ENCODE measurements at places on chromosomes 2 and 18.
A peak's percentile ranks its signal among the peaks of the same experiment; 100 is the strongest.

- DNase-seq, result no peak
Observed at GRCh38 chr18:31801078-31801477, 40.4 kb upstream of the SLC25A52 start.

DNA sequence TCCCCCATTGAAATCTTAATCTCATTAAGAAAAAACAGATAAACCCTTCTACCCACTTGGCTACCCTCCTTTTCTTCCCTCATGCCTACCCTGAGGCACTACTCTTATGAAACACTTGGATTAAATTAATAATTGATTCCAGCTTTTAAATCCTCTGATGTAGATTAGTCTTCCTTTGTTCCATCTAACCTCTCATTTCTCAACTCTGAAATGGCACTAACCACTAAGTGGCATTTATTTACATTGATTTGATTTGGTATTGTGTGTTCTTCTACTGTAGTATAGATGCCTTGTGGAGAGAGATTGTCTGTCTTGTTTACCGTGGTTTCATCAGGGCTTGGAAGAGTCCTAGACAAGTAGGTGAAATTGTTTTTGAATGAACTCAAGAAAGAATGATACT, 26.7 kb downstream of the ITGA4 start:
- peak; percentile 77 for DNase-seq

DNA sequence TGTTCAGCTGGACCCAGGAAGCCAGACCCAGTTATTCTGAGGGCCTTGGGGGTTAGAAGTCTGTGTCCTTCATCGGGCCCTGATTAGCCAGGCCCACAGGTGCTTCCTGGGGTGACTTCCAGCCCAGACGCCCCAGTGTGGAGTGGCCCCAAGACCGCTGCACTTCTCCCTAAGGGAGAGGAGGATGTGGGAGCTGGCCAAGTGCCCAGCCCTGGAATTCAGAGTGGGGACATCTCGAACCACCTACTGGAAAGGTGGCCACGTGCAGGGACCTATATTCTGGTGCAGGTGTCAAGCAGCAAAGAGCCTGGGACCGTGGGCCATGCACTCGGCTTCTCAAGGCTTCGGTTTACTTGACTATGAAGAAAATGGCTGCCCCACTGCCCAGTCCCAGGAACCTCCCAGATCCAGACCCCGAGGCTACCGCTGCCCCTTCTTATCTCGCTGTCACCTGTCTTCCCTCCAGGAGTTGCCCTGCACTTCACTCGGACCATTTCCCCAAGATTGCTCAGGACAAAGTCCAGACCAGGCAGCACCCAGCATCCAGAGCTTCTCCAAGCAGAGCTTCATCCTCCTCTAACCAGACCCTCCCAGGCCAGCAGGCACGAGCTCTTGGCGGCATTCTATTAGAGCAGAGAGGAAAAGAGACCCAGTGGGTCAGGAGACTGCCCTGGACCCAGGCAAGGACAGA, 142.8 kb upstream of the ID2 start:
- DNase-seq, result no peak

DNA sequence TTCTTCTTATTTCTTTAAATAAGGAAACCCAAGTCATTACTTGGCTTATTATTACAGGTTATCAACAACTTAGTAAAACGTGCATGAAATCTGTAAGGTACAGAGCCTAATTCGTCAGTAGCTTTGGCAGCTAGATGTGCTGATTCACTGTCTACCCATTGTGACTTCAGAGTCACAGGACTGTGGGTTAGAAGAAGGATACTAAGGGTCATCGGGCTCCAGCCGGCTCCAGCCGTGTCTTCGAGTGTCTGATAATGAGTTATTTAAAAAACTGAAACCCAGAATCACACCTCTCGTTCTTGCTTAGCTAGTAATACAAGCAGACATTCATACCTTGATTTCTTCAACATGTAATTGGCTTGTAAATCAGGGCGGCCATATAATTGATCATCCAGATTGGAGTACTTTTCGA, 170.5 kb downstream of the FMNL2 start:
- DNase-seq, result no peak

GRCh38 chr2:23566241-23567142, 181.5 kb downstream of the KLHL29 start:
- DNase-seq, result peak; percentile 14

- DNase-seq, result no peak
Observed at GRCh38 chr2:167925758-167926157, 321.6 kb downstream of the STK39 start.

- no peak for DNase-seq
Observed at GRCh38 chr2:12432985-12433625, 283.6 kb upstream of the TRIB2 start.

DNA sequence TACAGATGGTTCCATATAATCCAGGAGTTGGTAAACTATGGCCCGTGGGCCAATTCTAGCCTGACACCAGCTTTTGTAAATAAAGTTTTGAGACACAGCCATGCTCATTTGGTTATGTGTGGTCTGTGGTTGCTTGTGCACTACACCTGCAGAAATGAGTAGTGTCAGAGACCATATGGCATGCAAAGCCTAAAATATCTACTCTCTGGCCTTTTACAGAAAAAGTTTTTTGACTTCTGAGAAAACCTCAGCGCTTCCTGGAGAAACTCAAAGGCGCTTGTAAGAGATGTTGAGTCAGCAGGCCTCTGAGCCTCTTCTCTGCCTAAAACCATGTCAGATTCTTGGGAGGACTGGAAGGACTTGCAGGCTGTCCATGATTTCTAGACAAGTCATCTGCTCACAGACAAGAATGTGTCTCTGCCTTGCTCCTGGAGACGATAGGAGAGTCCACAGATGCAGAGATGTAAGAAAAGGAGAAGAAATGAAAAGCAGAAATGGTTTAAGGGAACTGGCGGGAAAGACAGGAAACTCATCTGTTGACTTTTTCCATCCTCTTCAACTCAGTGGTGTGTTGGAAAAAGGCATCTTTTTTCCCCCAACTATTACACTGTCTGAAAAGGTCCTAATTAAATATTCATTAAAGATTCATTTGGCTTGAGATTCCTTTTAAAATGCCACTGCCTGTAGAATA, 5.2 kb downstream of the TTC39C start:
- DNase-seq, result no peak

DNA sequence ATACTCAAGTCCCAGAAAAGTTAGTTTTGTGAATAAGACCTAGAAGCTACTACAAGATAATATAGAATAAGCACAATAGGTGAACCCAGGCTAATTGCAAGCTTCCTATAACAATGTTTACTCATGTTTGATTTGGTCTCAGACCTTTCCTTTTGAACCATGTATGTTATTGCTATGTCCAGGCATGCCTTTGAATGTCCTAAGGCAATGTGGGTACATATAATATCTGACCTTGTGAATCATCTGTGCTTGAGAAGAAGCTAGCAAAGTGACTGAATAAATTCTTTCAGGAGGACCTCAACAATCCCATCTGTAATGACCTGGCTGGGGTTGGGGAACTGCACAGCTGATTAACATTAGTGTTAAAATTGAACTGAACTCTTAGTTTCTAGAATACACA, 1285.9 kb upstream of the CELF4 start:
- DNase-seq, result peak; percentile 24

- no peak for DNase-seq
Observed at GRCh38 chr2:118554616-118555015, 292.8 kb downstream of the EN1 start.

GRCh38 chr2:189379731-189380261, 61.5 kb upstream of the WDR75 start:
- no peak for DNase-seq

DNA sequence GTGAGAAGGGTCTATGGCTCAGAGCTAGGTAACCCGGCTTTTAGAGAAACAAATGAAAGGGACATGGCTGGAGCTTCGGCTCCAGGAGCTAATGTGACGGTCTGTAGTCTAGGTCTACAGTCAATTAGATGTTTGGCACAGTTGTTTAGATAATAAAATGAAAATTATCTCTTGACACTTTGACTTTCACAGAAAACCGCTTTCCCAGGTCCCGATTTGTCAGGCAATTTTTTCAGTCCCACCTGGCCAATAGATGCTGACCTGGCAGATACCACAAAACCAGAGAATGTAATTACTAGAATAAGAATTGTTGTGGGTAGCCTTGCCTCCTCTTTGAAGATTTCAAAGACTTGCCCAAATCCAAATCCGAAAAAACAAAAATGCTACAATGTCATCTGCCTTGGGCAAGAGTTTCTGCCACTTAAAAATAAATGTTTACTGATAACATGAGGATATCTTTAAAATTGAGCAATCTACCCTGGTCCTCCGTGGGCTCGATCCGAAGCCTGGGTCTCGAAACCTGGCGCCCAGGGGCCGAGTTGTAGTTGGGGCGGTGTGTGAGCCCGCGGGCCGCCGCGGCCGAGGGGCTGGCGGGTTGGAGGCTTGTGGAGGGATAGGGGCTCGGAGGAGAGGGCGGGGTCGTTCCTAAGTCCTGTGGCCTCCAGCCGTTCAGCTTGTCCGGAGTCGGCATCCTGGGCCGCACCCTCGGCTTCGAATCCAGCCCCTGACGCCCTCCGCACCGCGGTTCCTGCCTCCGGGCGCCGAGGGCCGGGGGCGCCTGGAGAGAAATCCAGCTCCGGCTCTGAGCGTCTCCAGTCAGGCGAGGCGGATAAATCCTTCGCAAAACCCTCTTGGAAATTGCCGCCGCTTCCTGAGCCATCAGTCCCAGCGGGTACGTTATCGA, 2.3 kb downstream of the EMX1 start:
- no peak for DNase-seq

DNA sequence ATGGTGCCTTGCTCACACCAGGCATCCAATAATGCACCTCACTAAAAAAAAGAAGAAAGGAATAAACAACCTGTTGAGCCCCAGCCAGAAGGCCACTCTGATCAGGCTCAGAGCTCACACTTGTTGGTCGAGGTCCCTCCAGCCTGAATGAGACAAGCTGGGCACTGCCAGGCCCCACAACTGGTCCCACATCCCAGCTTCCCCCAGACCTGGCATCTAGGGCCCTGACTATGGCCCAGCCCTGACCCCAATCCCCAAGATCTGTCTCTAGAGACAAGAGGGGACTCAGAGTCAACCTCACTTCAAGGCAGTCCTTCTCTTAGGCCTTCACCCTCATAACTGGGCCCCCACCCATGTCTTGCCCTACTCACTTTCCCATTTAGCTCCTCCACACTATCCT, 22.4 kb downstream of the TEX51 start:
- no peak for DNase-seq

- DNase-seq, result no peak
Observed at GRCh38 chr2:67256892-67257291, 140.2 kb upstream of the ETAA1 start.

GRCh38 chr2:228681426-228681825, 499.9 kb upstream of the SPHKAP start:
- DNase-seq, result peak; percentile 51

DNA sequence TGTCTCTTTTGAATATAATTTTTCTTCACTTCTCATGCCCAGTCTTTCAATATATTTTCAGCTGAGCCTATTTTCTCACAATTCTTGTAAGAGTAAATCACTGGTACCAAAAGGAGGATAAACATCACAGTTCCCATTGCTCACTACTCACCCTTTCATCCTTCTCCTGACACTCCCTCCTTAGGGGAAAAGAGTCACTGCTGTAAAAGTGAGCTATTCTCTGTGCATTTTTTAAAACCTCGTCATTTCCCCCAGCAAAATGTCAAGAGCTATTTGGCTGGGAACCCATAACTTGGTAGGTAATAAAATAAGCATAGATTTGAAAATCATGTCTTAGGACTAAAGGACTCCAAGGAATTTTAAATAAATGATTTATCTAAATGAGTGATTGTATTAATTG, 340.1 kb upstream of the GYPC start:
- no peak for DNase-seq

GRCh38 chr2:126535408-126535807, 120.5 kb upstream of the GYPC start:
- DNase-seq, result no peak

DNA sequence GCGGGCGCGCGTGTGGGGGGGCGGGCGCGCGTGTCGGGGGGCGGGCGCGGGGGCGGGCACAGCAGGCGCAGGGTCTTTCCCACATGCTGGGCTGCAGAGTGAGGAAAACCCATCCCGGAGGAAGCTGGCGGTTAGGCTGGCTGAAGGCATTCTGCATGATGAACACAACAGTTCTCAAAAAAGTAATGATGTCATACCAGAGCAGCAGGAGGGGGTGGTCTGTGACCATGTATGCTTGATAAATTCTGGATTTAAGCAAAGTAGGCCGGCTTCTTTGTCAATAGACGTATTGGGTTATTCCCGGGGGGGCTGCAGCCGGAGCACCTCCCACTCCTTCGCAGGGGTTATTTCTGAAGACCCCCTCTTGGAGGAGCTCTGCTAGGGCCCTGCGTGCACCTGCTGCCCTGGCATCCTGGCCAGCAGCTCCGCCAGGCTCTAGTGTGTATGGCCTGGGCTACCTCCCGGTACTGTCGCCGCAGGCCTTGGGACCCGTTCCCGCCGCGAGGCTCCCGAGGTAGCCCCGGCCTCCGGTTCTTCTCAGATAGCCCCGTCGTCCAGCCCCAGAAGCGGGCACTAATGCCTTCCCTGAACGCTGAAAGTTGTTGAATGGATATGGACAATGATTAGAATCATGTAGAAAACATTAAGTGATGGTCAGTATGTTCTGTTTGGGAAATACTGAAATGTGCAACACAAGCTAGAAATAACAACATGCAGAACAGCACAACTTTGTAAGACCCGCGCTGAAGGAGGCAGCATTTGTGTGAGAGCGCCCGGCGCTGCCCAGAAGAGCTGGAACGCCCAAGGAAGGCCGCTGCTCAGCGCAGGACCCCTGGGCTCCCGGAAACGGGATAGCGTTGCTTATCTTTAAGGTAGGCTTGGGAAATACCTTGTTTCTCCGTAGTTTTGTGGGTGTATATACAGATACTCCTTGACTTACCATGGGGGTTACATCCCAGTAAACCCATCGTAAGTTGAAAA, 101.4 kb upstream of the RAB6C start:
- DNase-seq, result peak; percentile 3

DNA sequence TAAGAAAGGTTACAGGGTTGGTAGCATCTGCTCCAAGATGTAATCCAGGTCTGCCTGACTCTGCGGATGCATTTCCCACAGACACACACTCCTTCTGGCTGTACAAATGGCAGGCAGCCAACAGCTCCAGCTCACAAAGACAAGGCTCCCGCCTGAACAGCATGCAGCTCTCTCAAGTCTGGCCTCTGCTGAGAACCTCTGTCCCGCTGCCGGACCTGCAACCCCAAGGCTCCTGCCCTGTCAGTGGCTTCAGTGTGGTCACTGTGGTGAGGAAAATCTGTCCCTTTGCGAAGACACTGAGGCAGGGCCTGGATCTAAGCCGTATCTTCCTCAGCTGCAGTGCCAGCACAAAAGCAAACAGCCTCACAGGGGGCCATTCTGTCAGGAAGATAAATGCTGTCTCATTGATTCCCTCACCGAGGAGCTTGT, 469.3 kb upstream of the MEX3C start:
- DNase-seq, result peak; percentile 77

GRCh38 chr18:2240311-2240705, 331.0 kb downstream of the METTL4 start:
- DNase-seq, result no peak

All from NCI-H1417 (cell line).